ENCODE measurements at places on chromosomes 5 and 9.

DNA sequence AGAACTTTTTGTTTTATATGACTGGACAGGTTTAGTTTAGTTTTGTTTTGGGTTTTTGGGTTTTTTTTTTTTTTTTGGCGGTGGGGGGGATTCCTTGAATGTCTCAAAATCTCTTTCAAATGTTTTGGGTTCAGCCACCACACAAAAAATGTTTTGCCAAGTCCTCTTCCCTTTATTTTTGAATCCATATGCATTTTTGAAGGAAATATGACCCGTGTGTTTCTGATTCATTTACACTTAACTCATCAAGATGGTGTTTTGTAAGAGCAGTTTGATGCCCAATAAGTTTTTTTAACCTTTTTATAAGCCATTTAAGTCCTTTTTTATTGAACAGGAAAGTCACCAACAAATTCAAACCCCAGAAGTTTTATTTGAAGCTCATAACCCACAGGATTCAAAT, 209.8 kb downstream of the CWC27 start:
- no peak for DNase-seq

GRCh38 chr5:166936351-166936750, 1355.1 kb upstream of the WWC1 start:
- DNase-seq: no peak

- peak; percentile 16 for DNase-seq
Observed at GRCh38 chr9:2163231-2163885, 148.2 kb downstream of the SMARCA2 start.

DNA sequence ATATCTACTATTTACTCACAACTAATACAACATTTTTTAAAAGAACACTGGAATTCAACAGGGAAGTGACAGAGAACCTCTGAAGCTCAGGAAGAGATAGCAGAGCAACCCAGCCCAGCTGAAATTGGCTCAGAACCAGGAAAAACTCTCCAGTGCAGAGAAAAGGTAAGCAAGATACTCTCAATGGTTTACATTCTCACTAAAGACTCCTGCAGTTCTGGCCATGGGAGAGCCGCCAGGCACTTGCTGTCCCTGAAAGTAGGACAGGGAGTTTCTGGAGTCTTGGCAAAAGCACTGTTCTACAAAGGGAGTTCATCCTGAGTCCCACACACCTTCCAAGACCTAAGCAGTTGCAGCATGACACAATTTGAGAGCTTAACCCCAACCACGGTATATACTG, 330.8 kb downstream of the TRIM36 start:
- DNase-seq: no peak

- no peak for DNase-seq
Observed at GRCh38 chr5:154223320-154223719, 32.8 kb downstream of the GALNT10 start.

GRCh38 chr9:136014924-136015633, 53.9 kb upstream of the UBAC1 start:
- DNase-seq: no peak

DNA sequence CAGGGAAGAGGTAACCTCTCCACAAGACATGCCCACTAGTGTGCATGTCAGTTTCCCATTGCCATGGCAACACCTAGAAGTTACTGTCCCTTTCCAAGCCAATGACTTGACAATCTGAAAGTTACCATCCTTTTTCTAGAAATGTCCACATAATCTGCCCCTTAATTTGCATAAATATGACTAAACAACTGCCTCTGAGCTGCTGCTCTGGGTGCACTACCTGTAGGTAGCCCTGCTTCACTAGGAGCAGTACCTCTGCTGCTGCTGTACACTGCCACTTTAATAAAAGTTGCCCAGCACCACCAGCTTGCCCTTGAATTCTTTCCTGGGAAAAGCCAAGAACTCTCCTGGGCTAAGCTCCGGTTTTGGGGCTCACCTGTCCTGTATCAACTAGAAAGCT, 392.4 kb downstream of the NTRK2 start:
- no peak for DNase-seq

DNA sequence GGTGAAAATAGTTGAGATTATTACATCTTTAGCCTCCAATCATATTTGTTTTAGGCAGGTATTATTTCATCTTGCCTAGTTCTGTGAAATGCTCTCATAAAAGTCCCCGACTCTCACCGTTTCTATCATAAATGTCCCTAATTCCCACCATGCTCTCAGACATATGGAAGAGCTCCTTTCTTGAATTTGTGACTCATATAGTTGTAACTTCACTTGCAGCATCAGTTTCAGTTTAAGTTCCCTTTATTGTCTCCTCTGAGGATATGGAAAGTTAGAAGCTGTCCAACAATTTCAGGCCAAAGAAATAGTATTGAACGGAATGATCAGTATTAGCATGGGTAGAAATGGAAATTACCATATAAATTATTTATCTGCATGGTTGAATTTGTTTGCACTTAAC, 187.5 kb upstream of the NR4A3 start:
- no peak for DNase-seq

DNA sequence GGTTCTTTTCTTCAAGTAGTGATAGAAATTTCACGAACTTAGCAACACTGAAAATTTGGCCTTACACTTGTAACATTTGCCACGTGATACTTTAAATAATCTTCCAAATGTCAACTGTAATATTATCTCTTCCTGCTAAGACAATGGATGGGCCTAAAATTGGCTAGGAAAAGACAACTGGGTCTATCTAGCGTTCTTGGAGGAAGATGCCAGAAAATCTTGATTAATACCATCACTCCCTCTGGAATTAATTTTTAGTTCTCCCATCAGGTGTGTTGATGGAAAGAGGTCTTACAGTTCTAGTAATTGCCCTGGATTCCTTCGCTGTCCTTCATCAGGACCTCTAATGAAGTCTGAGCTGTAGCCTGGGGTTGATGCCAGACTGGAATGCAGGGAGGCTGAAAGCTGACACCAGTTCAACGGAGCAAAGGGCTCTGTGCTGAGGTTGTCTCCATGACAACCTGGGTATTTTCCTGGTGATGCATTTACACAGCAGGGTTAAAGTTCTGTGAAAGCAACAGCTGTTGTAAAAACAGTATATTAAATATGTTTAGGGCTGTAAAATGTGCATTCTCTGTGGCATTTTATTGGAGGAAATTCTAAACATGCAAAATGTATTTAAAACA, 92.3 kb downstream of the GAS1 start:
- DNase-seq: peak; percentile 96

DNA sequence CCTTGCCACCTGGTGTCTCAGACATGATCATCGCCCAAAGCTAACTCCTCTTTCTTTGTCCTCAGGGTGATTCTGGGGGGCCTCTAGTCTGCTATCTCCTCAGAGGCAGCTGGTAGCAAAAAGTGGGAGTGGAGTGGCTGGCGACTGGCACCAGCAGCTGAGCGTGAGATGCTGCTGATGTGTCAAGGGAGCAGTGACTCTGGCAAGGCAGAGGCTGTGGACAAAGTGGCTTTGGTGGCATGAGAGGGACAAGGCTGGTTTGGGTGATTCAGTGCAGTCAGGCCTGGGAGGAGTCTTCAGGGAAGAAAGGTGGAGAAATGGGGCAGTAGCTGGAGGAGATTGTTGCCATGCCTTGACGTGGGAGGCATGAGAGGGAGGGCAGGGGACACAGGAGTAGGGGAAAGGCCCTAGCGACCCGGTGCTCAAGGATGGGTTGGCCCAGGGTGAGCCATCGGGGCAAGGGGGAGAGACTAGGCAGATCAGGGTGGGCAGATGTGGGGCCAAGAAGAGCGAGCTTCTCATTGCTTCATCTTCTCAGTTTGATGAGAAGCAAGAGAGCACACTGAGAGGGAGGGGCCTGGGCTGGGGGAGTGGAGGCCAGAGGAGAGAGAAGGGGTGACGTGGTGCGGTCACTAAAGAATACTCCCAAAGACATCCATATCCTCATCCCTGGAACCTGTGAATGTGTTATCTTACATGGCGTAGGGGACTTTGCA, 64.2 kb upstream of the SPTLC1 start:
- DNase-seq: no peak

- no peak for DNase-seq
Observed at GRCh38 chr5:59407967-59408366, 485.6 kb downstream of the PDE4D start.

DNA sequence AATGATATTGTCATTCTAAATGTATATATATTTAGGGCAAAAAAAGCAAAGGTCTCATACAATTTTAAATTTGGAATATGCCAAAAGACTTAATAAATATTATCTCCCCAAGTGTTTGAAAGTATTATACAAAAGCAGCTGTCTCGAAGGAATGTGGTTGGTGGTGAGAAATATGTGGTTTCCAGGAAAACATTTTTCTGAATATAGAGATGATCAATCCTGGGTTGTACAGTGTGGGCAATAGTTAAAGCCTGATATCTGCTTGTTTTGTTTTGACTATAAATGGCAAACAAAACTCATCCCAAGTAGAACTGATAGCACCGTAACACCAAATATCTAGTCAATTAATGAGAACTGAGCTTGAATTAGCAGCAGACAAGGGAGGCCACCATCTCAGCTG, 391.8 kb upstream of the CD180 start:
- DNase-seq: no peak

DNA sequence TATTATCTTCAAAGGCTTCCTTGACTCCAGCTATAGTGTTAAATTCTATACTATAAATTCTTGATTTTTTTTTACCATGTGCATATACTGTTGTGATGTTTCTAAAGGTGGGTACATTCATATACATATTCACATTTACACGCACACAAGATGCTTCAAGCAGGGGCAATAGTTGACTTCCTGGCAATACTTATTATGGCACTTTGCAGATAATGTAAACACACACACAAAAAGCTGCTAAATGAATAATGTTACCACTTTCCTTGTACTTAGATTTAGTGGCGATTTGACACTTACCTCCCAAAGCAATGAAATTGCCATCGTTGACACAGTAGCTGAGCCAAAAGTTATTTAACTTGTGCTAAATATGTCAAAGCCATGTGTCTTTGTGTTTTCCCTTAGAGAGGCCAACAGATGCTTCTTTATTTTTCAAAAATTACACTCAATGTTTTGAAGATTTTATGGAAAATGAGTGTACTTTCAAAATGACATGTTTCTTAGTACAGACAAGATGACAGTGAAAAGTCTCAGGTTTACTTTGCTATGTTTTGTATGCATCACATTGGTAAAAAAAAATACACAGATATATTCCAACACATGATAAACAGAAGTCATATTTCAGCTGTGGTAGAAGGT, 12.2 kb upstream of the ERAP2 start:
- no peak for DNase-seq

GRCh38 chr9:17648516-17648915, 69.7 kb downstream of the SH3GL2 start:
- peak; percentile 3 for DNase-seq

DNA sequence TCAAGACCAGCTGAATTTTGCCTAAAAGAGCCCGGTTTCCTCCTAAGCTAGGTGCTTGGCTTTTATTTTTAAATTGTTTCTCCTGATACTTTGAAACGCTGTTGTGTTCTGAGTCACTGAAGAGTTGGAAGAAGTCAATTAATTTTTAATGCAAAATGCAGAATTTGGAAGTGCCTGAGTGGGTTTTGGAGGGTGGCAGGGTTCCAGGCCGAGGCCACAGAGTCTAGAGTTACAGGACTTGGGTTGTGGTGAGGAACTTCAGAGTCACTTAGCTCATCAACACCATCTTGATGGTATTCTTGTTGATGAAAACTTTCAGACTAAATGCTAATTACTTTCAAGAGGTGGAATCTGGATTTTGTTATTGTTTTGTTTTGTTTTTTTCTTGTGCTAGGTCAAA, 130.6 kb downstream of the PDZD2 start:
- DNase-seq: no peak

DNA sequence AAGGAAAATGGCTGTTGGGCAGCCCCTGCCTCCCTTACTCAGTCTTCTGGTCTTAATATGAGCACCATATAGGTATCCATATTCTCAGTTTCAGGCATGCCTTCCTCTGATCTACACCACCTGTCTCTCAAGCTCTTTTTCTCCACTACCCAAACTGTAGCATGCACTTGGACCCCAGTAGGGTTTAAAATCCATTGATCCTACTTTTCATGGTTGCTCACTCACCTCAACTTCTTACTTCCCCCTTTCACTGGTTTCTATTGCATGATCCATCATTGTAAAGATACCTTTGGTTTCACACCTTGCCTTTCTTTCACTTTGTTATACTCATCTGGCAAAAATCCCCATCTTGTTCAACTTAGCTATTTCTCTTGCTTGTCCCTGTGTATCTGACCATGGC, 159.4 kb downstream of the KDM4C start:
- DNase-seq: no peak

GRCh38 chr9:123425261-123425821, 69.3 kb downstream of the CRB2 start:
- no peak for DNase-seq

DNA sequence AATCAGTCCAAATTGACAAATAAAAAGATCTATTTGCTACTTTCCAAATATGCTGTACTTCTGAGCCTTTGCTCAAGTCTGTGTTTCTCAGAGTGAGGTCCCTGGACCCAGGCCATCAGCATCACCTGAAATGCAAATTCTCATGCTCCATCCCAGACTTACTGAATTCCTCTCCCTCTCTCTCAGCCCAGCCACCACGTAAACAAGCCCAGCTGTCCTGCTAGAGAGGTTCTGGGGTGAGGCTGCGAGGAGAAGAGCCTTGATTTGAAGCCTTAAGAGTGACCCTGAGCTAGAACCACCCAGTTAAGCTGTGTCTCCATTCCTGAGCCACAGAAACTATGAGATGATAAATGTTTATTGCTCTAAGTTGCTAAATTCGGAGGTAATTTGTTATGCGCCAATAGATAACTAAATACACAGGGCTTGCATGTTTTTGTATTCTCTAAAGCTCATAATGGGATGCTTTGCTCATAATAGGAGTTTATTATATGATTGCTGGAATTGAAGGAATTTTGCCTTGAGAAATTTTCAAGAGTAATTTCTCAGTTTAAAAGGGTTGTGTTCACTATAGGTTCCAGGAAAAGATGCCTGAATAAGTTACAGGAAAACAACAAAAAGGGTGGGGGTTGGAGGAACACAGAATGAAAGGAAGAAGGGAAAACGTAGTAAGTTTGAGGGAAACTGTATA, 98.9 kb upstream of the SPATA31D4 start:
- no peak for DNase-seq

DNA sequence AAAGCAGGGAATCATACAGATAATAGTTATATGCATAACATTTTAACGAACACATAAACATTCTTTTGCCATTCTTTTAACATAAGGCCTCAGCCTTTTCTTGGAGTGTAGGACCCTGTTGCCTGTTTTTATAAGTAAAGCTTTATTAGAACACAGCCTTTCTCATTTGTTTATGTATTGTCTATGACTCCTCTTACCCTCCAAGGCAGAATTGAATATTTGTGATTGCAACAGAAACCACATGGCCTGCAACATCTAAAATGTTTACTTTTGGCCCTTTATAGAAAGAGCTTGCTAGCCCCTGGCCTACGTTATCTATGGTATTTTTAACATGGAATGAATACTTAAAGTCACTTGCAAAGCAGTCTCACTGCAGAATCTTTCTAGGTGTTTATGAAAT, 2.6 kb downstream of the SLC31A1 start:
- DNase-seq: no peak

- DNase-seq: no peak
Observed at GRCh38 chr9:16879416-16879815, 8.9 kb upstream of the BNC2 start.

DNA sequence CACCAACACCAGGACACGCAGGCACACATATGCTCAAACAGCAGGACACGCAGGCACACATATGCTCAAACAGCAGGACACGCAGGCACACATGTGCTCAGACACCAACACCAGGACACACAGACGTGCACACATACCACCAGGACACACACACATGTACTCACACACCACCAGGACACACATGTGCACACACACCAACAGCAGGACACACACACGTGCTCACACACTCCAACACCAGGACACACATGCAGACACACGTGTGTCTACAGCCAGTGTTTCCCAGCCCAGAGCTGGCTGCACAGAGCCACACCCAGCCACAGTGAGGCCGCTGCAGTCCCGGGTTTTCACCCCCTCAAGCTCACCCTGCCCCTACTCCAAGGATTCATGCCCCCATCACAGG, 25.0 kb upstream of the SLC12A7 start:
- DNase-seq: no peak

Data from stromal cell of bone marrow (primary cell).